ENCODE measurements at places on chromosomes 6 and 20. TPM values are rescaled to one million over a fixed set of nuclear protein-coding genes. Genes with fewer than 3 reads are reported as not detected.

The SLC35F1 gene
- total RNA-seq, result not detected

The CLIC1 gene
- total RNA-seq, result 602 TPM

The FOXF2 gene
- total RNA-seq, result not detected

The EMILIN3 gene
- total RNA-seq, result 0.29 TPM

The CRISP2 gene
- total RNA-seq, result not detected

The TCF21 gene
- not detected for total RNA-seq

The TREML2 gene
- not detected for total RNA-seq

The WFDC2 gene
- total RNA-seq, result not detected

The TNNC2 gene
- 7.1 TPM for total RNA-seq

The BANF2 gene
- 0.35 TPM for total RNA-seq

The BTNL2 gene
- total RNA-seq, result not detected

The DEFB121 gene
- not detected for total RNA-seq

The WFDC8 gene
- not detected for total RNA-seq

The FABP7 gene
- not detected for total RNA-seq

The BTN1A1 gene
- total RNA-seq, result not detected

The ADGB gene
- total RNA-seq, result not detected

The GINS1 gene
- total RNA-seq, result 59.9 TPM

The PTK7 gene
- total RNA-seq, result 99.8 TPM

The CEP43 gene
- 88.4 TPM for total RNA-seq

The BPI gene
- not detected for total RNA-seq

The TRIM38 gene
- total RNA-seq, result 3.6 TPM

The SHLD1 gene
- total RNA-seq, result 8.9 TPM

The HLA-DQB2 gene
- total RNA-seq, result not detected

The ZBTB12 gene
- total RNA-seq, result 6.0 TPM

The OR2J3 gene
- total RNA-seq, result not detected

The ACTL10 gene
- not detected for total RNA-seq

The CYP21A2 gene
- 1.5 TPM for total RNA-seq

The XKR7 gene
- not detected for total RNA-seq

The PAX1 gene
- not detected for total RNA-seq

The COL11A2 gene
- total RNA-seq, result 0.55 TPM

The THBS2 gene
- 0.08 TPM for total RNA-seq

The MOXD1 gene
- not detected for total RNA-seq

The COMMD7 gene
- 50.7 TPM for total RNA-seq

The MTCH1 gene
- total RNA-seq, result 115 TPM

The YTHDF1 gene
- 39.8 TPM for total RNA-seq
